MV-4-11 (cell line): ENCODE measurements at places on chromosomes 4 and X.

- DNase-seq, result peak; percentile 35
These were observed 18.4 kb upstream of the LDB2 start for GRCh38 chr4:16916719-16917337.

DNA sequence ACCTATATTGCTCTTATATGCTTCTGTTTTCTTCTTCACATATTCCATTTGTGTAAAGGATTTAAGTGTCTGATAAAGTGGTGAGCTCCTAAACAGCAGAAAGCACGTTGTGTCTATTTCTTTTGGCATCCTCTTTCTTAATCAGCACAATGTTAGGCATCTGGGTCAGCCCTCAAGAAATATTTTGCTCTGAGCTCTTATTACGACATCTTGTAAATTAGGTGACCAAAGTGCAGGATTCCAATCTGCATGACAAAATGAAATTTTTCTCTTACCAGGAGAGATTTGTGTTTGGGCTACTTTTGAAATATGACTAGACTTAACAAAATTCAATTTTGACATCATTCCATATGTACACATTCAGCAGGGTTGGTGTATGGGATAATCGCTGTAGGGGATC lies 210.0 kb upstream of the IGFBP7 start:
- no peak for DNase-seq

GRCh38 chr4:158255727-158256324 lies 45.5 kb downstream of the TMEM144 start:
- peak; percentile 45 for DNase-seq

- no peak for DNase-seq
These were observed 2.7 kb downstream of the SLC39A8 start for GRCh38 chr4:102342404-102343074.

GRCh38 chrX:38627683-38628082 lies 66.3 kb downstream of the TSPAN7 start:
- peak; percentile 27 for DNase-seq

DNA sequence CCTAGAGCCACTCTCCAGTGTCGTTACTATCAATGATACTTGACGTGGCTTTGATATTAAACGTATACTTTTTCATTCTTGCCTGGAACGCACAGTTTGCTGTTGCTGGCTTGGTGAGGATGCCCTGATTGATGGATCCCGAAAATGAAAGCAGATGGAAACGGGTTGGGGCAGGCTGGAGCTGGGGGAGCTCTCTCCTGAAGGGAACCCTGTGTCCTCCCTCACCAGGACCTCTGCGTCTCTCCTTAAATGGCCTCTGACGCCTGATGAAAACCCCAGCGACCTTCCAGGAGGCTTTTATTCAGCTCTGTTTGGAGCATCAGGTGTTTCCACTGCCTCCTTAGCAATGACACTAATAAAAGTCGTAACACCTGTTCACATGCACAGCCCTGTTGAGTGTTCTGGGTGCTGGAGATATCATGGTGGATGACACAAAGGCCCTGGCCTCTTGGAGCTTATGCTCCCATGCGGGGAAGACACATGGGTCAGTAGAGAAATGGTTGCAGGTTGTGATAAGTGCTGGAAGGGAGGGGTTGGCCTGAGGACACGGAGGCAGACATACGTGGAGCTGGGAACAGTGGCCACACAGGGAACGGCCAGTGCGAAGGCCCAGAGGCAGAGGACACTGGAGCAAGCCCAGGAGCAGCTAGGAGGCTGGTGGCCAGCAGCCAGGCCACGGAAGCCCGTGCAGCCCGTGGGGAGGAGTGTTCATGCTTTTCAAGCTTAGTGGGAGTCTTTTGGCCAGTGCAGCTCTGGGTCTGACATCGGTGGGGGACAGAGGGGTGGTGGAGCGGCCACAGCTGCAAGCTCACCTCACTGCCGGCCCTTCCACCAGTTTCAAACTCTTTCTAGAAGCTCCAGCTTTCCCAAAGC lies 7.5 kb downstream of the MSANTD1 start:
- no peak for DNase-seq

DNA sequence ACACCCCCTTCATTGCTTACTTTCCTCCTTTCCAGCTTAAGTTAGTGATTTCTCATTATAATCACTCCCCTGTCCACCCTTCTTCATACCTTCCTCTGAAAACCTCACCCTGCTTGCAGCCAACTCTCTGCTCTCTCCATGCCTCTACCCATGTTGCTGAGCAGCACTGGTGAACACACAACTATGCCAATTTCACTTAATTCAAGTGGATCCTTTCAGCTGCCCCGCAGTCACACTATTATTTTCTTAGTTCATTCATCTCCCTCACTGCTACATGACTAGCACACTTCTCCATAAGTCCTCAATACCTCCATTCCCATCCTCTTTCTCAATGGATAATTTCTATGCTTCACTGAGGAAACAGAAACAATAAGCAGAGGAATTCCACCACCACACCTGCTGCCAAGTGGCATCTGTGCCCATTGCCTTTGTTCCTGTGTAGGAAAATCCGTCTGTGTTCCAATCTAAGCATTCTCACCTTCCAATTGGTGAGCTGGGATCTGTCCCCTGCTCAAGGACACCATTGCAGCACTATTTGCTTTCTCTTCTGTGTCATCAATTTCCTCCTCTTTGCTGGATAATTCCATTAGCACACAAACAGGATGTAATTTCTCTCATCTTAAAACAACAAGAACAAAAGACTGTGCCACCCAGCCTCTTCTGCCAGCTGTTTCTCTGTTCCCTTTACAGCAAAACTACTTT lies 25.2 kb upstream of the PRSS48 start:
- DNase-seq, result no peak
